ENCODE measurements at places on chromosomes 5 and 9. TPM values are rescaled to one million over a fixed set of nuclear protein-coding genes. Genes with fewer than 3 reads are reported as not detected.

RANBP3L gene
- 0.54 TPM for total RNA-seq

FBP1 gene
- 376 TPM for total RNA-seq

SPATA31D1 gene
- not detected for total RNA-seq

GRCh38 chr5:37133939-37134338 lies 115.2 kb downstream of the CPLANE1 start:
- no peak for DNase-seq

DNA sequence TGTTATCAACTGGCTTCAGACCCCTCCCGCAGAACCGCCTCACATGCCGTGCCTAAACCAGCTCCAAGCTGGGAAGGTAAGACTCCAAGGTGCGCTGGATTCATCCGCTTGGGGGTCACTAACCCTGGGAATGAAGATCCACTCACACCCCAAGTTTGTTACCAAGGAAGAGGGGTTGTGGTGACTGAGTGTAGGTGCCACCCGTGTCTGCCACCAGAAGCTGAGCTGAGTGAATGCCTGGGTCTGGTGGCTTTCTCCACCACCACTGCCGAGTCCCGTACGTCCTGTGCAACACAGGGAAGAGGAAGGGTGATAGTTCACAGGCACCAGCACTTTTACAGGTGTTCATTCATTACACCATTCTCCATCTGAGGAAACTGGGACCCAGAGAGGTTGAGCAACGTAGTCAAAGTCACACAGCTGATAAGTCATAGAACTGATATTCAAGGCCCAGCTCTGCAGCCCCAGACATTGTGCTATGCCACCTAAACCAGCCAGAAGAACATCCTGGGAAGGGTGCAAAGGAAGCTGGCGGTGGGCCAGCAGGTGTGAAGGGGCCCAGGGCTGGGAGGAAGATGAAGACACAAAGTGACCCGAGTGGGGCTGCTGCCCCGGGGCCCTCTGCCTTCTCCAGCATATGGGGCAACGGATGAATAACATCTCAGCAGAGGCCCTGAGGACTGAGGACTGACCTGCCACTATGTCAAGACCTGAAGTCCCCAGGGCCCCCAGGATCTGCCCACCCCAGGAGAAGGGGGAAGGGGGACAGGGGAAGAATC lies 70.9 kb upstream of the PPP1R26 start:
- DNase-seq, result no peak

All from Peyer's patch (tissue), 4 donors.